Naive thymus-derived CD4-positive, alpha-beta T cell (primary cell): ENCODE measurements at places on chromosomes 7 and 10.

DNA sequence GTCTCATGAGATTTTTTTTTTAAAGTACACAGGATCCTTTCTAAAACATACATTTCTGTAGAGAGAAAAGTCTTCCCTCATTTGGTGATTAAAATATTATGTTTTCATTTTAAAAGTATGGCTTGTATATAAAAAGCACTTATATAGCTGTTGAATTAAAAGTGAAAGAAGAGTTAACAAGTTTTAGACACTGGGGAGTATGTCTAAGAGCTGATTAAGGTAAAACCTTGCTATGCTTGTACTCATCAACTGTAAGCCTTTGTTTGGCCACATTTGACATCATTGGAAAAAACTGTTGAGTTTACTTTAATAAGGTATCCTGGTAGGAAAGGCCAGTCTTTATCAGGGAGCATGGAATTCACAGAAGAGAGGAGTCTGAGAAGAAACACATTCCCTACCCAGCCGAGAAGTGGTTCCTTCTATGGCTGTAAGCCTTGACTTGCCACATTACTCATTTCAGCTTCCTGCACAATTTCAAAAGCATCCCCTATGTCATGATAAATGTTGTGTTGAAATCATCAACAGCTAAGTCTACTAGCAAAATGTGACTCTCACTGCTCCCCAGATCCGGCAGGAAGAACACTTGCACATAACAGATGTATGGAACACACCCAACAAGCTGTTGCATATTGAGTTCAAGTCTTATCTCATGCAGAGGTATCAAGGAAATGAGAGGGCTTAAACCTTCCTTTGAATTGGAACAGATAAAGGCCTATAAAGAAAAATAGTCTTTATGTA is 171.8 kb upstream of the CDK1 start:
- H3K4me3 ChIP-seq = no peak overlapping the region
- no peak overlapping the region for H3K27ac ChIP-seq
- no peak for DNase-seq
- H3K27me3 ChIP-seq = no peaks in the 10 kb centered on the region

DNA sequence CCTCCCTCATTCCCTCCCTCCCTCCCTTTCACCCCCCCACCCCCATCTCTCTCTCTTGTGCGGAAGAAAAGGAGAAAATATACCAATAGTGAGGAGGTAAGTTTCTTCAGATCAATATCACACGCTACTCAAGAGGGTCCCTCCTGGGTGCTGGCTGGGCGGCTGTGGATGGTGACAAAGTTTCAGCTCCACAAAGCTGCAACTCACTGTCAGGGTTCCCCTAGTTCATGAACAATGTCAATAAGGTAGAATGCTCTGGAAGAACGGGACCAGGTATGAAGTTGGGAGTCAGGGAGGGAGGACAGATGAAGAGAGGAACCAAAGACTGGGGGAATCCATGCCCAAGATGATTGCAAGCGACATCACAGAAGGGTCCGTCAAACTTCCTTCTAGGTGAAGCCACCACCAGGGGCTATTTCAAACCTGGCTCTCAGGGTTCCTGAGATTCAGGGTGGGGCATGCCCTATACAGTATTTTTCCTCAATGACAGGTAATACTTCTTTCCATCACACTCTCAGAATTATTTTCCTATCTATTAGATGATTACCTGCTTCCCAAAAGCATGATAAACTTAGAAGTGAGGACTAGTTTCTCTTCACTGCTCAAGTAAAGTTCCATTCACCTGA is 1.4 kb upstream of the PDE1C start:
- H3K4me3 ChIP-seq = no peak overlapping the region
- no peak overlapping the region for H3K27ac ChIP-seq
- DNase-seq = no peak
- H3K36me3 ChIP-seq = no peaks in the 10 kb centered on the region

DNA sequence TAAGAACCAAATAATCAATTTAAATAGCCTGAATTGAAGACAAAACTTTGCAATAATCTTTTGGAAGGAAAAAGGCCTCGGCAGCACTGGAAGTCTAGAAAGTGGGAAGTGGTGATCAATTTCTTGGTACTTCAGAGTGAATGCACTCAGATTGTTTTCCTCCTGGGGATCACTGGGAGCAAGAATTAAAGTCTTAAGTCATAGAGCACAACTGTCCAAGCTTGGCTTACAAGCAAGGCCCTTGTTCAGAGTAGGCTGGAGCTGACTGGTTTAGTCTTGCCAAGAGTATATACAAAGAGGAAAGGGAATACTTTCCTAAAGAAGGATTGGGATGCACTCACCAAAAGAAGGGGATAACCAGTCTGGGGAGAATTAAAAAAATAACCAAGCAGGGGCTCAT is 637.1 kb downstream of the CCSER2 start:
- no peaks in the 10 kb centered on the region for H3K36me3 ChIP-seq
- DNase-seq = no peak
- no peak overlapping the region for H3K4me3 ChIP-seq
- H3K27ac ChIP-seq = no peak overlapping the region
- no peaks in the 10 kb centered on the region for H3K4me1 ChIP-seq

GRCh38 chr7:71096351-71096750 is 35.6 kb upstream of the GALNT17 start:
- H3K4me1 ChIP-seq = no peaks in the 10 kb centered on the region
- no peak overlapping the region for H3K4me3 ChIP-seq
- no peak overlapping the region for H3K27ac ChIP-seq
- H3K27me3 ChIP-seq = no peaks in the 10 kb centered on the region
- H3K36me3 ChIP-seq = no peaks in the 10 kb centered on the region

- no peak overlapping the region for H3K4me3 ChIP-seq
- no peaks in the 10 kb centered on the region for H3K36me3 ChIP-seq
- no peaks in the 10 kb centered on the region for H3K4me1 ChIP-seq
- DNase-seq = no peak
Measured at GRCh38 chr10:74643596-74643975, 182.8 kb upstream of the KAT6B start.

DNA sequence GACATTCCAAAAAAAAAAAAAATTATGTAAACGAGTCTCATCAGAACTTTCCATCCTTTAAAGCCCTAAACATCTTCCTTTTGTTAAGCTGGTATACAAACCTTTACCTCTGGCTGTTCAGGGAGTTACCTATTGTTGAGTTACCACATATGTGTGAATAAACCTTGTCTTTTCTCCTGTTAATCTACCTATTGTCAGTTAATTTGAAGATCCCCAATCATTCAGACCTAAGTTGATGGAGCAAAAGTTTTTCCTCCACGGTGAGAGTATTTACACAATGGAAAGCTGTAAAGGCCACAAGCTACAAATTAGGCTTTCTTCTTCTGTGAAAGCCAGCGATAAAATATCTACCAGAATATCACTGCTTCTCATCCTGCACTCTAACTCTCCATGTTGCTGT is 80.3 kb downstream of the SKAP2 start:
- no peak overlapping the region for H3K4me3 ChIP-seq
- H3K36me3 ChIP-seq = no peaks in the 10 kb centered on the region
- no peak overlapping the region for H3K27ac ChIP-seq
- H3K27me3 ChIP-seq = no peaks in the 10 kb centered on the region
- no peaks in the 10 kb centered on the region for H3K4me1 ChIP-seq
- no peak for DNase-seq
